AG09319 (cell line): ENCODE measurements at places on chromosomes 6 and 20.

DNA sequence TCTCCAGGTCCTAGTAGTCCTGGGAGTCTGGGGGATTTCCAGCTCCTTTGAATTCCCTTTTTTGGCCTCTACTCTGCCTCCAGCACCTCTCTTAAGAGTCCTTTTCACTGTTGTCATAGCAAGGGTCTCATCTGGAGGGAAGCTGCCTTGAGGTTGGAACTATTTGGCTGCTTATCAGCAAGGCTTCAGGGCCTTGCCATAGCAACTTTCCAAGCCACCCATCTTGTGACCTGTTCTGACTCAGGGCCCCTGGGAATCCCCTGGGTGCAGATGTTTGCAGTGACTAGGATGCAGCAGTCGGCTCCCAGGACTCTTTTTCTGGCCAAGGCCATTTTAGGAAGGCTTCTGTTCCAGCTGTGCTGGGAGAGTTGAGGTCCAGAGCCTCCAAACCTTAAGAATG lies 12.4 kb downstream of the PKIG start:
- no peak for DNase-seq

- no peak for DNase-seq
Observed at GRCh38 chr6:145155873-145156782, 579.2 kb downstream of the EPM2A start.

GRCh38 chr20:45051204-45052060 lies 49.5 kb downstream of the KCNS1 start:
- no peak for DNase-seq

DNA sequence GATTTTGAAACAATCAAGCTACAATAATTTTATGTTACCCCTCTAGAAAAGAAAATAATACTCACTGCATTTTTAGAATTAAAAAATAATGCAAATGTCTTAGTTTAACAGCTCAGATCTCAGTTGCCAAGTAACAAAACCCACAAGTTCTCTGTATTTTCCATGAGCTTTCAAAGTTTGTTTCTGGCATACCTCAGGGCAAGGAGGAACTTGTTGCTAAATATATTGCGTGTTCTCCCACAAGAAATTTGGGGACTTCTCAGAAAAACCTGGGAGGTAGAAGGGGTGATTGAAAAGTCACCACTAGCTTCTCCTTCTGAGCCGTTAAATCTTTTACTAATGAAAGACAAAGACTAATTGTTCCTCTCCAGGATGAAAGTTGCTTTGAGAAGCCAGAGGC lies 236.8 kb upstream of the MARCKS start:
- DNase-seq: no peak

GRCh38 chr6:39197922-39198500 lies 31.3 kb downstream of the KCNK5 start:
- no peak for DNase-seq

DNA sequence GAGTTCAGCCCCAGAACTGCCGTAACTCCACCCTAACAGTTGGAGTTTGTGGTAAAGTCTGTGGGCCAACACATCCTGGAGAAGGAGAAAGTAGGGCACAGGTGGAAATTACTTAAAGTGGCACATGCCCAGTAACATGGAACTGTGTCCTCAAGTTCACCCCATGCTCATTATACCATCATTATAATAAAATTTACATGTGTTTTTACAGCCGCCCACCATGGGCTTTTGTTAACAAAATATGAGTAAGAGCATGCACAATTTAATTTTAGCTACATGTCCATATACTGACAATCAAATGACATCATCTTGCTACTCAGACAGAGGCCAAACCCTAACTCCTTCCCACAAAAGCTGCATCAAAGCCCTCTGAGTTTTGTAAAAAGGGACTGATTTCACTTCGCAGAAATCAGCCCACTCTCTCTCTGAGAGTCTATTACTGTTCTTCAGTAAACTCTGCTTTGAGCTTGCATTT lies 17.3 kb upstream of the ELOVL4 start:
- DNase-seq: no peak

- no peak for DNase-seq
Observed at GRCh38 chr20:24353135-24353690, 116.2 kb upstream of the SYNDIG1 start.

DNA sequence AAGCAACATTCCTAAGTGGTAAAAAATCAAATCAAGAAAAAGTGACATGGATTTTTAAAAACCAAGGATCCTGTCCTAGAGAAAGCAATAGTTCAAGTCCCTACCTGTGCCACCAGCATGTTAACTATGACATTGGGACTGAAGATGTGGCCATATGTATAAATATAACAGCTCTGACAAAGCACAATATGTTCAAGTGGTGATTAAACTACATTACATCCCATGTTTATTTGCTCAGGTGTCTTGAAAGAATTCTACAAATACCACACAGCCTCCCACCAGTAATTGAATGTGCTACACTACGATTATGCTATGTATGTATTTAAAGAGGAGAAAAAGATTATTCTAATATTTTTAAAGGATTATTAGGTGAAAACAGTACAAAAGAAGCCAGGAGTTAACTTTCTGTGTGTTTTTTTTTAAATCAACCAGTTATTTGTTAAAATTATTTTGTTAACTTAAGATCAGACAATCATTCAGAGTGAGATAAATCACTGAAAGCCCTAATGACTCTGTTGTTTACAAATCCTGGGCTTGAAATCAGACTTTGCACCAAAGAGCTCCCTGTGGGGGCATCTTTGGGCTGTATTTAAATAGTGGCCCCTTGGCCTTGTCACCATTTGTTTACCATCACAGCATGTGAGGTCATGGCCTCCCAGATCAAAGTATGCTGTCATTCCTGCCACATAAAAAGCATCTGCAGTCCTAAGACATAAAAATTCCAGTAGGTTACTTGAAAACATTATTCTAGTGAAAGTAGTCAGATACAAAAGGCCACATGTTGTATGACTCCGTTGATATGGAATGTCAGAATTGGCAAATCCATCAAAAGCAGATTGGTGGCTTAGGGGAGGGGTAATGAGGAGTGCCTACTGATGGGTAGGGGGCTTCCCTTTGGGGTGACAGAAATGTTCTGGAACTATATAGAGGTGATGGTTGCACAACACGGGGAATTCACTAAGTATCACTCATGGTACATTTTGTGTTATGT lies 17.1 kb downstream of the TTLL2 start:
- DNase-seq: no peak

GRCh38 chr6:62492192-62492822 lies 206.3 kb upstream of the KHDRBS2 start:
- no peak for DNase-seq

DNA sequence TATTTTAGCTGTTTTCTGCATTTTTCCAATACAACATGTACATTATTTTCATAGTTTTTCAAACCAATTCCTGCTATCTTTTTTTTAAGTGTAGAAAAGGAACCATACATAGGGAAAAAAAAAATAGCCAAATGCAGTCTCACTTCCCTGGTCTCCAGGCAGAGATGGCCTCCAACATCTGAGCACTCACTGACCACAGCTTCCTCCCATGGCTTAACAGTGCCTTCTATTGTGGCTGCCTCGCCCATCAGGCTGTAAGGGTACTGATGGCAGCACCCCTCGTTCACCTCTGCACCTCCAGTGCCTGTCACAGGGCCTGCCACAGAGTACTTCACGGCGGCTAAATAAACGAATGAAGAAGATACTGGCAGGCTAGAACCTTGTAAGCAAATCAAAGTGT lies 591.1 kb downstream of the PTPRT start:
- DNase-seq: no peak

DNA sequence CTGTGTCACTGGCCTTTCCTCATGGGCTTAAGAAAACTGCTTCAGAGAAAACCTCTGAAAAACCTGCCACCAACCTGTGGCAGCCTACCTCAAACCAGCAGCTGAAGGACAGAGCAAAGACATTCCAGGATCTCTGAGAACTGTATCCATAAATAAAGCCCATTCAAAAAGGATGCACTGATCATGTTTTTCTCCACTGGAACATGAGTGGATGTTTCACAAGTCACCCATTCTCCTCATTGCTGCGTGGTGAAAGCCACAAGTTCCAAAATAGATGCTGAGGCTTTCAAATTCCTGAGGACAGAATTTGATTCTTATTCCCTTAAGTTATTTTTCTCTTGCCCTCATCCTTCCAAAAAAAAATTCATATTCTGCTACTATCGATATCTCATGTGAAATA lies 280.6 kb downstream of the KHDC1L start:
- DNase-seq: no peak

- no peak for DNase-seq
Observed at GRCh38 chr20:58575776-58576602, 60.8 kb upstream of the APCDD1L start.

DNA sequence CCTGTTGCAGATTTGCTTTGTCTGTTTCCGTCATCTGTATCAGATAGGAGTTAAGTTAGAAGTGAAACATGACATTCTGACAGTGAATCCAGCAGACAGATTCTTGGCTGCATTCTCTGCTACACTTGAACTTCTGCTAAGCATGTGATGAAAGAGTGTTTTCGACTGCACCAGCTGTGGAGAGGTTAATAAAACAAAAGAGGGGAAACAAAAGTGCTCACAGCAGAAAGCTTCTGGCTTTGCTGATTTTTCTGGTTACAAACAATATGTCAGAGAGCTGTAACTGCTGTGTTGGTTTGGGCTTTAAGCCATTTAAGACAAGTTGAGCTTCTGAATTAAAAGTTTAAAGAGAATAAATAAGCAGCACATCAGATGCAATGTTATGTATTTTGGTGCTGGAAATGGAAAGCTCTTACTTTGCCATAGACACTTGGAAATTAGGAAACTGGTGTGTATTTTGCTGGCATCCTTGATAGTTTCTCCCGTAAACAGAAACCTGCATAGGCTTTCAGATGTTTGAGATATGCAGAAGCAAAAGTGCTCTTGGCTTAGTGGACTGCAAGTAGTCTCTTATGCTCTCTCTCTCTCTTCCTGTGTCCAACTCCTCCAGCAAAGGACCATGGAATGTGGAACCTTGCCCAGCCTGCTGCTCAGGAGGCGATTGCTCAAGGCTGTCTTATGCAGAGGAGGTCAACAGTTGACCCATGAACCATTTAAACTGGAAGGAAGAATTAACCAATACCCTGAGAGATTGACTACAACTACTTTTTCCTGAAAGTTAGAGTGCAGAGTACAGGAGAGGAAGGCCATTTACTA lies 104.9 kb downstream of the RPS12 start:
- peak; percentile 92 for DNase-seq

GRCh38 chr20:57977141-57977540 lies 251.3 kb downstream of the ANKRD60 start:
- DNase-seq: no peak

- DNase-seq: no peak
Observed at GRCh38 chr6:89487864-89488263, 54.9 kb downstream of the ANKRD6 start.

- no peak for DNase-seq
Observed at GRCh38 chr6:38188677-38189335, 369.3 kb downstream of the ZFAND3 start.

- DNase-seq: no peak
Observed at GRCh38 chr6:72218125-72218524, 331.8 kb downstream of the RIMS1 start.

DNA sequence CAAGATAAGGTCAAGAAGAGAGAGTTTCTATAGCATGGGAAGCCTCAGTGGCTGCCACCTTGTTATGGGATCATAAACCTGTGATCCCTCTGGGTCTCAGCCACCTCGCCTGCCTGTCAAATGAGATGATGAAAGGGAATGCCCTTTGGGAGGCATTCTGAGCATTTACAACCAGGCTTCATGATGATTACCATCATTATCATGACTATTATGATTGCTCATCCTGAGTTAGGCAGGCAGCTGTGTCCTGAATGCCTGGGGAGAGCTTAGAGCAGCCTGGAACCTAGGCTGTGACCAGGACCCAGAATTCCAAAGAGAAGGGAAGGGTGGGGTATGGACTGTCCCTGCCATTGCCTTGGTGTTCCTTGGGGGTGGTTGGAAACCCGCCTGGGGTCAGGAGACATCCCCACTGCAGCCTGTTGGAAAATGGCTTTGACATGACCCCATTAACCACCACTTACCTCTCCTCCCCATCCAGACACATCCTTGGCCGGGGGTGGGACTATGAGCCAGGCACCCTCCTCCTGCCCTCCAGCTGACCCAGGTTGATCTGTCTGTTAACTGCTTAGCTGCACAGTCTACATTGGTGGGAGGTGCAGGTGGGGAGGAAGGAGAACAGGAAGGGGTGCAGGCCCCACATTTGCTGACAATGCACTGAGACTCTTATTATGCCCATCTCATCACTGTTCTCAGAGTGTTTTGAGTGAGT lies 51.9 kb downstream of the LRFN2 start:
- no peak for DNase-seq

DNA sequence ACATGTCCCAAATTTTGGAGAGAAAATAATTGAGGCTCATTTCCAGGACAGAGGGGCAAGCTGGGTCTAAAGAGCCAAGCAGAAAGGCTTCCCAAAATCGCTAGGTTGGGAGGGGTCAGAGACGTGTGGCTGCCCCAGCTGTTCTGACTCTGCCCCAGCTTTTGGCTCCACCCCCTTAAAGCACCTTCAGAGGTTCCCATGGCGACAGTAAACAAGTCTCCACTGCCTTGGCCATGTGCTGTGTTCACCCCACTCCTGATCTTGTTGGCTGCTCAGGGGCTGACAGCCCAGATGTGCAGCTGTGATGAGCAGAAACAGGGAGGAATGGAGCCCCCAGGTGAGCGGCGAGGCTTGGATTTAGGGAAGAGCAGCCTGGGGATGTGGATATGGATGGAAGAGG lies 72.8 kb upstream of the SPTLC3 start:
- no peak for DNase-seq

GRCh38 chr6:43829470-43829869 lies 59.5 kb downstream of the VEGFA start:
- DNase-seq: no peak

- DNase-seq: peak; percentile 51
Observed at GRCh38 chr6:113011801-113012200, 664.7 kb downstream of the RFPL4B start.

GRCh38 chr20:56278196-56278595 lies 29.7 kb downstream of the MC3R start:
- DNase-seq: no peak

DNA sequence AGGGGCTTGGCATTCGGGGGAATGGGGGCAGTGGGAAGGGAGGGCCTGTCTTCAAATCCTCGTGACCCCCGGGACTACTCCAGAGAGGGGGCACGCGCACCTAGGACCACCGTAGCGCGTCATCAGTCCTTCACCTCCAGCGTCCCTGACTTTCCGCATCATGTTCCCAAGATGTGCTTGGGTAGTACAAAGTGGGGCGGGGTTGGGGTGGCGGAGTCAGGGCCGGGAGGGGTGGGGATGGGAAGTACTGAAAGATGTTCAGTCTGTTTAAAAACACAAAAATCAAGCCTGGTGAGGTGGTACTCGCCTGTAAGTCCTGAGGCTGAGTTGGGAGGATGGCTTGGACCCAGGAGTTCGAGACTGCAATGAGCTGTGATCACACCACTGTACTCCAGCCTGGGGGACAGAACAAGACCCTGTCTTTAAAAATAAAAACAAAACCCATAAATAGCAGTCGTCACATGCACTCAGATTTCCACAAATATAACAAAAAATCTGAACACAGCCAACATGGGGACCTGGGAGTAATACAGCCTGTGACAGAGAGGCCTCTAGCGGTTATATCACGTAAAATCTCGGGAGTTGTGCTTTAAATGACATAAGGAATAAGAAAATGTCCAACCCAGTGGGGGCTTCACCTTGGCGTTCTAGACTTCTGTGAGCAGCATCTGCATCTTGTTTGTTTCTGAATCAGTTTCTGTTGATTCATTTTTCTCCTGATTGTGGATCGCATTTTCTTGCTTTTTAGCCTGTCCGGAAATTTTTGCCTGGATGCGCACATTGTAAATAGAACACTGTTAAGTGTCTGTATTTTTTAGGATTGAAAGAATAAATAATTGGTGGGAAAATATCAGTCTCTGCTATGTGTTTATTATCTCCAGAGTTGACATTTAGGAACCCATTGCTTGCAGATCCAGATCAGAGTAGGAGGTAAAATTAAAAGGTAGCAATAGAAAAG lies 698 bp upstream of the LRP11 start:
- DNase-seq: peak; percentile 43

GRCh38 chr6:13586603-13587542 lies 12.5 kb downstream of the SIRT5 start:
- DNase-seq: no peak
